ENCODE measurements at places on chromosomes 5 and 9.

GRCh38 chr5:73856997-73857396 lies 231.0 kb downstream of the ARHGEF28 start:
- no peak for DNase-seq

DNA sequence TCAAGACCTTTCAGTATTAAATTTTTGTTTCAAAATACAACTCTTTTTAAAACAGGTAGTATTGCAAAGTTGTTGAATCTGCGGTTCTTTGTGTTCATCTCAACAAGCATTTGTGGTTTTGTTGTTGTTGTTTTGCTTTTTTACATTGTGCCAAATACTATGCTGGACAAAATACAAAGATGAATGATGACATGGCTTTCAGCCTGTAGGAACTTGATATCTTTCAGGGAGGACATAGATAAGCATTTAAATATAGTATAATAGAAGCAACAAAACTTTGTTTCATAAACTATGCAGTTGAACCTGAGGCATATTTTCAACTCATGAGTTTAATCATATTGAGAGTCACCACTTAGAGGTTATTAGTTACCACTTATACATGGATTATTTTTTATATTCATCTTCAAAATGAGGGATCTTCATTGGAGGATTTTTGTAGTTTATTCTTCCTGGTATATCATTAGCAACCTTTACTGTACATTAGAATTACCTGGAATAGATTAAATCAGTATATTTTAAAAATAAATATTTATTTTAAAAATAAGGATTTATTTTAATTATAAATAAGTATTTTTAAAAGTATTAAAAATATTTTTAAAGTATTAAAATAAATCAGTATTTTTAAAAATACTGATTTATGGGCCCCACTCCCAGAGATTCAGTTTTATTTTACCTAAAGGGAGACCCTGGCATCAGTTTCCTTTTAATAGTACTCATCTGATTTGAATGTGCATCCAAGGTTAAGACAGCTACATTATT lies 42.9 kb downstream of the KIF2A start:
- no peak for DNase-seq

DNA sequence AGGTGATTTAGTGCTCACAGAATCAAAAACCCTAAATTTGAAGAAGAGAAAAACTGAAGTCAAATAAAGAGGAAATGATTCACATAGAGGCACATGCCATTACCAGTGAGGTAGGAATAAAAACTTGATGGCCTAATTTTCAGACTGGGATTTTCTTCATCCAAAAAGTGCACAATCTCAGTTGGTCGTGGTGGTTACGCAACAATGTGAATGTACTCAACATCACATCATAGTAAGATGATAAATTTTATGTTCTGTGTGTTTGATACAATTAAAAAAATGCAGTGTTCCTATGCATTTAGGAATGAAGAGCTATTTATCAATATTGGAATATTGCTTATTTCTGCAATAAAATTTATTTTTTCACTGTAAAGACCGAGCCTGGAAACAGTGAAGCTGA lies 60.7 kb downstream of the SV2C start:
- no peak for DNase-seq

- no peak for DNase-seq
These were observed 37.1 kb downstream of the DMRT2 start for GRCh38 chr9:1087120-1087881.

DNA sequence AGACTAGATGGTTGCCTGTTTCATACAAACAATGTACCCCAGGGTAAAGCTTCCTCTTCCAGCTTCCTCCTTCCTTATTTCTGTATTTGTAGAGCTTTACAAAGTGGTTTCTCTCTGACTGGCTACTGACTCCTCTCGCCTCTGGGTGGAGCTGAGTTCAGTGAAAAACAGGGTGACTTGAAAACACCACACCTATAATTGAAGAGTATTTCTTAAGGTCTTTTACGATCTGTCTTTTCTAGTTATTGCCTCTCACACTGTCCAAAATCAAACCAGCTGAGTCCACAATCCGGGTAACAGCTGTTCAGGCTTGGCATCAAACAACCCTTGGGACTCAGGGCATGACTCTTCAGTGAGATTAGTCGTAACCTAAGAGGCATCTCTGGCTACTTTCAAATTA lies 200.4 kb downstream of the ARRDC3 start:
- DNase-seq = no peak

DNA sequence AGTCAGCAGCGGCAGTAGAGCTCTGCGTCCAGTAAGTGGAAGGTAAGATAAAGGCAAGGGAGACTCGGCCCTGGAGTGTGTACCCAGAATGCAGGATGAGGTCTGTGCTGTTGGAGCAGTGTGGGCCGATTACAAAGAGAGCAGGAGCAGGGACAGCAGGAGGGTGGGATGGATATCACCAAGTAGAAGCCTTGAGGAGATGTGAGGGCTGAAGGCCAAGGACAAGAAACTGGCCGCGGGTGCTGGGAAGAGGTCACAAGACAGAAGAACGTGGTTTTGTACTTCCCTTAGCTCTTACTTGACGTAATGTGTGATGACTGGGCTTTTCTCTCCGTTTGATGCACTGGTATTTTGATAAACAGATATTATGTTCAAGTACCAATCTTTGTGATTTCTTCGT lies 43.7 kb downstream of the OR2V1 start:
- DNase-seq = no peak

DNA sequence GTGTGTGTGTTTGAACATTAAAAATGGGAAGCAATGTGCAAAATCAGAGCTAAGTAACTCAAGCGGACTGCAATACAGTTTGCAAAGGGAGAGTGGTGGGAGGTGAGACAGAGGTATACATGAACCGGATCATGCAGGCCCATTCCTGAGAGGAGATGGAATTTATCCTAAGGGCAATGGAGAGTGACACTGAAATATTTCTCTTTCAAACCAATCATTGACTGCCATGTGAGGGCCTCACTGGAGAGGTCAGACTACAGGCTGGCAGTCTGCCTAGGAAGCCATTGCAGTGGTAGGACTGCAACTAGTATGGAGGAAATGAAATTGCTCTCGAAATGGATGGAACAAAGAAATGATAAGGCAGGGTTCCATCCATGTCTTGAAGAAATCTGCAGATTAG lies 34.8 kb downstream of the TNFSF15 start:
- no peak for DNase-seq

- no peak for DNase-seq
These were observed 90.0 kb upstream of the ITGA2 start for GRCh38 chr5:52898961-52899680.

GRCh38 chr5:6659941-6660684 lies 26.9 kb downstream of the SRD5A1 start:
- DNase-seq = no peak

DNA sequence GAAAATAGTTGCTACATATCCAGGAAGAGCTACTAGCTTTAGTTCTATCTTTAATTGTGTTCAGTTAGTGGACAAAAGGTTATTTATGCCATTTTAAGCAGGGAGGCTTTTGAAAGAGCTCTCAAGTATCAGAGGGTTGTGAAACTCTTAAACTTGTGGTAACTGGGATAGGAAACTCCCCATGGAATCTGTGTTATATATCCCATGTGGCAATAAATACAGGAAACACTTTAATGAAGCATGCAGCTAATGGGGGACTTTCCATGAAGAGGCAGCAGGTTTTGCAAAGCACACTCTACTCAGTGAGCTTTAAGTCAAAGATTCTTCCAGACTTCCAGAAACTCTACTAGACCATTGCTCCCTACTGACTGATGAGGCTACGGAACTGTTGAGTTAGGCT lies 805.0 kb upstream of the C9orf72 start:
- DNase-seq = no peak

DNA sequence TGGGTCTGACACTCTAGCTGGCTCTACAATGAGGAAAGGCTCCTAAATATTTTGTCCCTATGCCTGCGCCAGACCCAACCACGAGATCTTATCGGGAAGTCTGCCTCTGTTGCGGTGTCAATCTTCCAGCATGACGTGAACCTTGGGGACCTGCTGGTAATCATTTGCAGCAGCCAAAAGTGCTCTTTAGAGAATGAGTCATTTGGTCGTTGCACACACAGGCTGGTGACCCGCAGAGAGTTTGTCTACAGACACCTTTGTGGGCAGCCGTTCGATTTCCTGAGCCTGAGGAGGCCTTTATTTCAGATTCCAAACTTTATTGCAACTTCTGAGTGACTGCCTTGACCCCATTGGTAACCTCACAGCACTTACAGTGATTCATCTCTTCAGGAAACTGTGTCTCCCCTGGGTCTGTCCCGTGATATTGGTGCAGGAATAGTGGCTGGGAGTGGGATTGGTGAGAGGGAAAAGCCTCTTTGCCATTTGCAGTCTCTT lies 326.1 kb downstream of the NSG2 start:
- no peak for DNase-seq

DNA sequence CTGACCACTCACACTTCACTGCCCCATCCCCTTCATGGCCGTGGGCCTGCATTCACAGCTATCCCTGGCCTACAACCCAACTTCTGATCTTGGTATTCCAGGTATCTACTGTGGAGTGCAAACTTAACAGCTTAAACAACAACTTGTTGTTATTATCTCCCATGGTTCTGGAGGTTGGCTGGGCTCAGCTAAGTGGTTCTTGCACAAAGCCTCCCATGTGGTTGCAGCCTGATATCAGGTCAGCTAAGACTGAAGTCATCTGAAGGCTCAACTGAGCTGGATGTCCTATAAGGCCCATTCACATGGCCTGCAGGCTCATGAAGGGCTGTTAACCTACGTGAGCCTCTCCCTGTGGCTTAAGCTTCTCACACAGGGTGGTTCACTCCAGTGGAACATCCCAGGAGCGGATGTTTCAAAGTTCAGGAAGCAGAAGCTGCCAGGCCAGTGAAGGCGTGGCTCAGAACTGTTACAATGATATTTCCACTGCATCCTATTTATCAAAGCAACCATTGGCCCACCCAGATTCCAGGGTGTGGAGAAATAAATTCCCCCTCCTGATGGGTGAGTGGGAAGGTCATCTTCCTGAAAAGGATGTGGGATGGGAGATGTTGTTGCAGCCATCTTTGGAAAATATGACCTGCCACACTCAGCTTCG lies 30.0 kb upstream of the TRIO start:
- DNase-seq = no peak

GRCh38 chr5:5523066-5523505 lies 100.6 kb downstream of the ICE1 start:
- no peak for DNase-seq

DNA sequence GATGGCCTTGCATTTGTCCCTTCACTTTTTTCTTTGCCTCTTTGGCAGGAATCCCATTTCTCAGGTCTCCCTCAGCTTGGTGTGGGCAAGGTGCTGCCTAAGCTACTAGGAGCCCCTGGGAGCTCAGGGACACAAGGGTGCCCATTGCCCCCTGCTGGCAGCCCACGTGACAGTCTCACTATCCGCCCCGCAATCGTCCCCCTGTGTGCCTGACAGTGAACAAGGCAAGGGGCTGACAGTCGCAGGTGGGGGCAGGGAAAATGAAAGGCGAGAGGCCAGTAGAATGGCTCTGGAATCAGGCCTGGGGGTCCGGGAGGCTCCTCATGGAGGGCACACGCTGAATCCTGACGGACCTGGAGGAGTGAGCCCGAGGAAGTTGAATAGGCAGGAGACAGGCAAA lies 2.0 kb upstream of the PCDH12 start:
- DNase-seq = no peak

DNA sequence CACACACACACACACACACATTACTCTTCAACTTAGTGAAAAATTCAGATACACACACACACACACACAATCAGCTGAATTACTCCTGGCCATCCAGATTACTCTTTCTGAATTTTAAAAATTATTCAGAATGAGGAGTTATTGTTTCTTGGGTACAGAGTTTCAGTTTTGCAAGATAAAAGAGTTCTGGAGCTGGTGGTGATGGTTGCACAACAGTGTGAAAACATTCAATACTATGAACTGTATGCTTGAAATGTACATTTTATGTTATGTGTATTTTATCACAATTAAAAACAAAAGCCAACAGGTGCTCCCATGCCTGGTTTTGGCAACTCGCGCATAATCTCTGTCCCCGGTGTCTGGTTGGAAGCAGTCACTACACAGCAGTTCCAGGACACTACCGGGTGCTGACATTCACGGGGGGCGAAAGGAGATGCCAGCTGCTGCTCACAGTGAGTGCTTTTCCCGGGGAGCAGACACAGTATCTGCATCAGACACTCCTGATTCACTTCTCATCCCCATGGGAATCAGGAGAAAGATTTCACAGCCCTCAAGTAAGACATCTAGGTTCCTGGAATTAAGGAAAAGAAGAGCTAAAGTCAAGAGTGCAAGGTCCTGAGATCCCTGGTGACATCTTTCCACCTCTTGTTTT lies 55.7 kb downstream of the LHFPL2 start:
- DNase-seq = no peak

GRCh38 chr5:108046955-108047670 lies 334.8 kb downstream of the FBXL17 start:
- no peak for DNase-seq

DNA sequence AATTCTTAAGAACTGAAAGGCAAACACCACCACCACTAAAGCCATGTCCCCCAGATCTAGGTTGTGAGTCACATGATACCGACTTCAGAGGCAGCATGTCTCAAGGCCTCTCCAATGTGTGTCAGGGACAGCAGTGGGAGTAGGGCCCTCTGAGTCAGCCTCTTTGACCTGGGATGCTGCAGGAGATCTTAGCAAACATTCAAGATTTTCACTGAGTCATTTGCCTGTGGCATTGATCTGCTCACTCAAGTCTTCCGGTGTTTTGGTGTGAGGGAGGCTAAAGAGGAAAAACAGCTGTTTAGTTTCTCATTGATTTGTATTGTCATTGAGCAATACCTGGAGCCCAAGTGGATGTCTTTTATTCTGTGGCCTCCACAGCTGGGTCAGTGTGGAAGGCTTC lies 36.1 kb downstream of the TMC1 start:
- peak; percentile 94 for DNase-seq

DNA sequence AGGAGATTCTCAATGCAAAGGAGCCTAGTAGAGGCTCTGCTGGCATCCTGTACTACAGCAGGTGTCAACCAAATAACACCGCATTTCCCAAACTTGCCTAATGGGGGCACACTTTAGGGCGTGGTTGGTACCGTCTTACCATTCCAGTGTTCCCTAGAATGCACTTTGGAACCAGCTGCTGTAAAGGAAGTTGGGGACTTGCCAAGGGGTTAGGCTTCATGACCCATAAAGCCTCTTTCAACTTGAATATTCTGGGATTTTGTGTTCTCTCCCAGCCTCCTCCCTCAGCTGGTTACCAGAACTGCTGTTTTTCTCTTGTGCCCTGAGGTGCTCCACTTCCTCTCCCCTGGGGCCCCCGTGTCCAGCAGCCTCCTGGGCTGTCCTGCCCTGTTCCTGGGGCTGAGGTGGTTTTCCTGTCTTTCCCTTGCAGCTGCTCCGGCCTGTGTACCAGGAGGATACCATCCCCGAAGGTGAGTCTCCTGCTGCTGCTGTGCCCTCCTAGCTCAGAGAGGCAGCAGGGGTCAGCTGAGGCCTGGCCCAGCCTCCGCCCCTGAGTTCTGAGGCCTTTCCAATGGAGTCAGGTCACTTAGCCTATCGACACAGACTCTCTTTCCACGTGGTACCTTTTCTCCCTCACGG lies 44.7 kb downstream of the RGS3 start:
- no peak for DNase-seq

- no peak for DNase-seq
These were observed 478.5 kb upstream of the SMARCA2 start for GRCh38 chr9:1536522-1537170.

DNA sequence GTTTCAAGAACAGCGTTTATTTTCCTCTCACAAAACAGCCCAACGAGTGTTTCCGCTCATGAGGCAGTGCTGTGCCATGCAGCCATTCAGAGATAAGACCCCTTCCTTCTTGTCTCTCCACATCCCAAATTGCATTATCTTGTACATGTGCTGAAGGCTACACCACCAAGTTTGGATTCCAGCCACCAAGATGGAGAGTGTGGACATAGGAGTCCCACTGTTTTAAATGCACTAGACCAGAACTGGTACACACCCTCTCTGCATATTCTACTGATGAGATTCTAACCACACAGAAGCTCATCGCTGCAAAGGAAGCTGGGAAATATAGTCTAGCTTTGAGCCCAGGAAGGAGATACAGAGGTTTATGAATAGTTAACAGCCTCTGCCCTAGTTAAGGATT lies 509.4 kb downstream of the NFIB start:
- peak; percentile 18 for DNase-seq
